ENCODE measurements at places on chromosomes 5 and 9. TPM values are rescaled to one million over a fixed set of nuclear protein-coding genes. Genes with fewer than 3 reads are reported as not detected.

DHX29 gene
- total RNA-seq: 17.2 TPM

ARSI gene
- total RNA-seq: 3.3 TPM

C6 gene
- 0.27 TPM for total RNA-seq

SLC45A2 gene
- 0.85 TPM for total RNA-seq

MTAP gene
- 21.5 TPM for total RNA-seq

IL4 gene
- not detected for total RNA-seq

PALM2AKAP2 gene
- total RNA-seq: 94.7 TPM

F2RL1 gene
- total RNA-seq: not detected

INIP gene
- 9.8 TPM for total RNA-seq

SNCB gene
- 2.4 TPM for total RNA-seq

SOHLH1 gene
- not detected for total RNA-seq

LAMC3 gene
- total RNA-seq: 14.0 TPM

SLC36A3 gene
- not detected for total RNA-seq

SLC25A2 gene
- not detected for total RNA-seq

KLHL3 gene
- total RNA-seq: 16.8 TPM

PRRX2 gene
- 10.2 TPM for total RNA-seq

SPIN1 gene
- 67.5 TPM for total RNA-seq

LMBRD2 gene
- total RNA-seq: 15.6 TPM

CDH9 gene
- total RNA-seq: not detected

IFNA8 gene
- not detected for total RNA-seq

IFNW1 gene
- not detected for total RNA-seq

ADRB2 gene
- total RNA-seq: 7.5 TPM

SLC34A3 gene
- total RNA-seq: not detected

CDH6 gene
- total RNA-seq: 0.04 TPM

INSL6 gene
- not detected for total RNA-seq

SPATA31D4 gene
- total RNA-seq: not detected

CCL28 gene
- not detected for total RNA-seq

ALDH1A1 gene
- 3.0 TPM for total RNA-seq

ZNF366 gene
- total RNA-seq: not detected

ROR2 gene
- 36.7 TPM for total RNA-seq

NDUFB6 gene
- total RNA-seq: 97.5 TPM

RNF180 gene
- total RNA-seq: 9.1 TPM

NR5A1 gene
- total RNA-seq: 0.12 TPM

NEURL1B gene
- 55.8 TPM for total RNA-seq

AK8 gene
- 0.83 TPM for total RNA-seq

PDE6A gene
- total RNA-seq: not detected

WNT8A gene
- total RNA-seq: not detected

SPINK13 gene
- not detected for total RNA-seq

LCN1 gene
- not detected for total RNA-seq

CDC20B gene
- 0.32 TPM for total RNA-seq

MYORG gene
- total RNA-seq: 2.0 TPM

SPEF2 gene
- total RNA-seq: 5.7 TPM

SKP1 gene
- total RNA-seq: 301 TPM

SPATA31A3 gene
- total RNA-seq: not detected

PCDHGA5 gene
- total RNA-seq: 1.2 TPM

FAXDC2 gene
- 22.4 TPM for total RNA-seq

Measured in cardiac muscle cell (in vitro differentiated cells and primary cell).